Immature natural killer cell (primary cell): ENCODE measurements at places on chromosomes 7 and 10.

- no peak for DNase-seq
These were observed 75.7 kb upstream of the SFMBT2 start for GRCh38 chr10:7486528-7486927.

GRCh38 chr10:99343262-99343661 is 14.1 kb downstream of the CNNM1 start:
- no peak for DNase-seq

- DNase-seq = no peak
These were observed 21.4 kb downstream of the SLC25A13 start for GRCh38 chr7:96300502-96300901.

DNA sequence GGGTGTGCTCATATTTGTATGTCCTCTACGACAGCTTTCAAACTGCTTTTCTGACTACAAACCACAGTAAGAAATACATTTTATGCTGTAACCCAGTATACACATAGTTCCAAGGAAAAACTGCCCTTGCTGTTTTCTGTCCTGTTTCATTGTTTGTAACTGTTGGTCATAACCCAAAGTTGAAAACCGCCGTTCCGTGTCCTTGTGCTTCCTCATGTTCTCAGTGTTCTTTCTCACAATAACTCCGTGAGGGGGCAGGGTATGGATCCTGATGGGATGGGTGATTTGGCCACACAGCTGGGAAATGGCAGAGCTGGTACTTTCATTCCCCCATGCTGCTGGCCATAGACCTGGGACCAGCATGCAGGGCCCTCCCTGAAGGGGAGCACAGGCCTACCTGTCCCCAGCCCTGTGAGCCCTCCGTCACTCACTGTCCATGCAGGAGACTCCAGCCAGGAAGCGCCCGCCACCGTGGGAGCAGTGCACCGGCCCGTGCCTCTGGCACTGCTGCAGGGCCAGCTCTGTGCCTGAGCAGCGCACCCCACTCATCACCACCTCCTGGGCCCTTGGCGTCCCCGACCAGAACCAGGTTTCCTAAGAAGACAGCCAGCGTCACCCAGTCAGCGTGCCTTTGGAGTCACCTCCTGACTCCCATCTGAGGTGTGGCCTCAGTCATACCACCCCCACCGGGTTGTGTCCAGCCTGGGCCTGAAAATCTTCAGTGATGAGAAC is 12.7 kb downstream of the LOXL4 start:
- DNase-seq = no peak

DNA sequence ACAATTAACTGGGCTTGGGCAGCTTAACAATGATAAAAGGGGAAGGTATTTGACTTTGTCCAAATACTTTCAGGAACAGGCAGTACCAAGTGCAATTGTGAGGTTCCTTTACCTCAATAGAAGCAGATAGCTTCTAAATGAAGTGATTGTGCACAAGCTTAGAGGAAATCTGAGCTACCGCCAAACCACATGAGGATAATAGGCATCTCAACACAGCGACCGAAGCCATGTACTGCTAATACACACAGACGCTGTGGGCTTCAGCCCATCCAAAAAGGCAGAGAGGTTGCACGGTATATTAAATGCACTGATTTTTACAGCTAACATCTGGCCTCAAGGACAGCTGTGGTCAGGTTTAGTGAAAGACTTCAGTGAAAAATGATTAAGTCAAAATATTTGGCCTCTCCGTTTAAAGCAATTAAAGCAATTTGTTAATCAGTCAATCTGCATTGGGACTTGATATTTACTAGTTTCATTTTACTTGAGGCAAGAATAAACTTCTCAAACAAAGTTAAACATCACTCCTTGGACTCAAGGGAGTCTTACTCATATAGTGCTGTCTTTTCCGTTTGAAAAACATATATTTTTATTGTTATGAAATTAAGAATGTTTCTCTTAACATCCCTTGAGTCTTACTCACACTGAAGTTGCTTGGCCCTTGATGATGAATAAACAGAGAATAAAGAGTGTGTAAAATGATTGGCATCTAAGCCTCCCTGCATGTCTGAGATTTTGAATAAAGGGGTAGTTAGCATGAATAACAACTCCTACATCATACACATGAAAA is 306.3 kb downstream of the C7orf25 start:
- no peak for DNase-seq

DNA sequence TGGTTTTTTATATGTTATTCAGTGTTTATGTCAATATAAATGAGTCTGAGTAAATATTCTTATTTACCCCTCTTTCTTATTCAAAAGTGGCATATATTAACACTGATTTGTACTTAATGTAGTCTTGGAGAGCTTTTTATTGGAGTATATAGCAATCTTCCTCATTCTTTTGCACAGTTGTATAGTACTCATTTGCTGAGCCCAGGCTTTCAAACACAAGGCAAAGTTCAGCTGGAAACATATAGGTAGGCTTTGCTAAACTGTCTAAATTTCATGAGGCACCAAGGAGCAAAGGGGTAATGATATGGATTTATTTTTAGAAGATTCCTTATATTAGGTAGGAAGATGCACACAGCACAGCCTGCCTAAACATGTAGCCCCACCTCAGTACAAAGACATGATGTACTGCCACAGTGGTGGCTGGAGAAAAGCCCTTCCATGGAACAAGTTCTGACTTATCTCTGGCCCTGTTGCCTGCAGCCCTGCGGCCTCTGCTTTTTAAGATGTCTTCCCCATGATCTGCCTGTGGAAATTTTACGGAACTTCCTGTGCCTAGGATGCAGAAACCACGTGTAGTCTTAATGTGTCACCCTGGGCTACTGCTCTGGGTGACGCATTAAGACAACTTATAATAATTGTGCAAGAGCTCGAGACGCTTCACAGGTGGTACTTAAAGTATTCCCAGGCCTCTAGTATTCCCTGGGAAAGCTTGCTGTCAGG is 9.6 kb upstream of the PDCD4 start:
- no peak for DNase-seq

DNA sequence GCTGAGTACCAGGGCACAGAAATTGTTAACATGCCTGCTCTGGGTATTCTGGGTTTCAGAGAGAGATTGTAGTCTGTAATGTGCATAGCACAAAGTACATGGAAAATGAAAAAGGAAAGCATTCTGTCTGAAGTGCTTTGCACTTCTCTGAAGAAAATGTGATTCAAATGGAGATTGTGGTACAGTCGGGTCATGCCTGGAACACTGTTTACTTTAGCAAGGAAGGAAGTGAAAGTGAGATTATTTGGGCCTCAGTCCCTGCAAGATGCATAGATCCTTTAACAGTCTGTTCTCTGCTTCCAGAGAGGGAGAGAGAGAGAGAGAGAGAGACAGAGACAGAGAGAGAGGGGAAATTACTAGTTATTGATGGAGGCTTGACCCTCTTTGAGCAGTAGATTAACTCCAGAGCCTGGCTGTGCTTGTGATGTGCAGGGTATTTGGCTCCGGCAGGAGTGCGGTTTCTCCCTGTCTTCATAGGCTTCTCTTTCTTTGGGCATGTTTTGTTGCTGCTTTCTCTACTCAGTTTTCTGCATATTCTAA is 5.4 kb downstream of the VWC2 start:
- DNase-seq = no peak
